Caki2 (cell line): ENCODE measurements at places on chromosomes 3 and 15. TPM values are rescaled to one million over a fixed set of nuclear protein-coding genes. Genes with fewer than 3 reads are reported as not detected.

GRCh38 chr3:73719861-73720260, 95.1 kb upstream of the PDZRN3 start:
- no peak for DNase-seq

DNA sequence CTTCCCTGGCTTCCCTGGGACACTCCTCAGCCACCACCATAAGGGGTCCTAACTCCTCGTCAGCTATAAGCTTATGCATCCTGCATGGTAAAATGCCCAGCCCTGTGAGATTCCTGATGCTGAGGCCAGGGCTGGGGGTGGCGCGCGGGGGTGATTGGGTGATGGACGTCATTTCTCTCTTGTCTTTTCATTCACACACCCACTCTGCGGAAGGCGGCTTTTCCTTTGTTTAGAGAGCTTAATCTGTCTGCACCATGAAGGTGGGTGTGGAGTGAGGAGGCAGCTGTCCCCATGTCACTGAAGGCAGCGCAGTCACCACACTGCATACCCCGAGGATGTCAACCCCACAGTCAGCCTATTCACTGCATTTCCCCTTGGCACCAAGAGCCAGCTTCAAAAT, 110.0 kb upstream of the NSMCE3 start:
- DNase-seq: no peak

GRCh38 chr3:77232557-77232956, 192.7 kb downstream of the ROBO2 start:
- no peak for DNase-seq

GRCh38 chr3:40055361-40055760, 246.0 kb downstream of the MYRIP start:
- DNase-seq: no peak

DNA sequence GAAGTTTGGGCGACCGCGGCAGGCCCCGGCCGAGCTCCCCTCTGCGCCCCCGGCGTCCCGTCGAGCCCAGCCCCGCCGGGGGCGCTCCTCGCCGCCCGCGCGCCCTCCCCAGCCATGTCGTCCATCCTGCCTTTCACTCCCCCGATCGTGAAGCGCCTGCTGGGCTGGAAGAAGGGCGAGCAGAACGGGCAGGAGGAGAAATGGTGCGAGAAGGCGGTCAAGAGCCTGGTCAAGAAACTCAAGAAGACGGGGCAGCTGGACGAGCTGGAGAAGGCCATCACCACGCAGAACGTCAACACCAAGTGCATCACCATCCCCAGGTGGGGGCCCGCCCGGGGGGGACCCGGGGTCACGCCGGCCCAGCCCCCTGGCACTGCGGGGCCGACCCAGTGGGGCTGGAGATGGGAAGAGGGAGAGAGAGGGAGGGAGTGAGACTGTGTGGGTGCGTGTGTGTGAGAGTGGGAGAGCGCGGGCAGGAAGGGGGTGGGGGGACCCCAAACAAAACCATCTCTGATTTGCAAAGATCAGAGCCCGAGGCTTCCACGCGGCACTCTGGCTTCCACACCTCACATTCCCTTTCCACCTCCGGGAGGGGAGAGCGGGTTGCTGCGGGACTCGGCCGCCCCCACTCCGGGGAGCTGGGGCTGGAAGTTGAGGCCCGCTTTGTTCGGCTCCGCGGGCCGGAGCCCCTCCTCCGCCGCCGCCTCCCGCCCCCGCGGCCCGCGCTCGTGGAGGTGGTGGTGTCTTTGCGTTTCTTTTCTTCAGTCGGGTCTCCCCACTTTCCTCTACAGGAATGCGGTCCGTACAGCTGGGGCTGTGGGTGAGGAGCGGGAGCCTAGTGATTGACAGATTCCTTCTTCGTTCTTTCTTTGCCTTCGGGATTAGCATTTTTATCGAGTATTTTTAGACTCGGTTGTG, 898 bp downstream of the SMAD3 start:
- DNase-seq: no peak

DNA sequence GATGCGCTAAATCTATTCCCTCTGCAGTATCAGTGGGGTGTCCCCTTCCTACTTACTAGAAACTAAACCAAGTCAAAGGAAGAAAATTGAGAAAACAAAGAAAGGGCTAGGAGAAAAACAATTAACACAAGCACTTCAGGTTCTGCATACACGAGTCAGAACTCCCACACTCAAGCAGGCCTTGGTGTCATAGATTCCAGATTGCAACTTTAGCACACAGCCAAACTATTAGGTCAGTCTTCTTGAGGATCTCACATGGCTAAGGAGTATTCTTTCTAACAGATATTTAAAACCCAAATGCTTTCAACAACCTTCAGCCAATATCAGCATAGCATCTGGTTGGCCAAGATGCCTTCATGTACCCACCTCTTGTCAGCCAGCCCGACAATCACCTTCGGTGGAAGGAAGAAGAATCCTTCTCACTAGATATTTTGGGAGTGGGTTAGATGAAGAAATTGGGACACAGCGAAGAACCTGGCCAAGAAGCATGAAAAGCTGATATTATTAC, 340.0 kb downstream of the VPS13C start:
- DNase-seq: no peak

- DNase-seq: no peak
These were observed 78.2 kb downstream of the SMAD3 start for GRCh38 chr15:67143646-67144045.

DNA sequence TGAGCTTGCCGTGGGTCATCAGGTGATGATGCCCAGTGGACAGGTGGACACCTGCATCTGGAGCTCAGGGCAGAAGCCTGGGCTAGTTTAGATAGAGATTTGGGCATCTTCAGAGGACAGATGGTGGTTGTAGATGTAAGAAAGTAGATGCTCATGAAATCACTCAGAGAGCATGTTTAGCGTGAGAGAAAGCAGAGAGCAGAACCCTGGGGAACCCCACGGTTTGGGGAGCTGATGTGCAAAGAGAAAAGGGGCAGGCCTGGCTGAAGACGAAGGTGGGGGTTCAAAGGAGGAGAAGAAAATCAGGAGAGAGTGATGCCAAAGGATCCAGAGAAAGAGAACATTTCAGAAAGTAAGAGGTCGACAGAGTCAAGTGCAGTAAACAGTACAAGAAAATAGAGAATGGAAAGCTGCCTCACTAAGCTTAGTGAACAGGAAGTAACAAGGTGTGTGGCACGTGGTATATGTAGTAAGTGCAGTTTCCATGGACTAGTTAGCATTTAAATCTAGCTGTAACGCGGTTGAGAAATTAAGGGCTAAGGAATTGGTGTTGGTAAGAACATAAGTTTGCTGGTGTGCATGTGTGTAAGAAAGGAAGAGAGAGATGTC, 13.5 kb downstream of the TIGIT start:
- DNase-seq: no peak

DNA sequence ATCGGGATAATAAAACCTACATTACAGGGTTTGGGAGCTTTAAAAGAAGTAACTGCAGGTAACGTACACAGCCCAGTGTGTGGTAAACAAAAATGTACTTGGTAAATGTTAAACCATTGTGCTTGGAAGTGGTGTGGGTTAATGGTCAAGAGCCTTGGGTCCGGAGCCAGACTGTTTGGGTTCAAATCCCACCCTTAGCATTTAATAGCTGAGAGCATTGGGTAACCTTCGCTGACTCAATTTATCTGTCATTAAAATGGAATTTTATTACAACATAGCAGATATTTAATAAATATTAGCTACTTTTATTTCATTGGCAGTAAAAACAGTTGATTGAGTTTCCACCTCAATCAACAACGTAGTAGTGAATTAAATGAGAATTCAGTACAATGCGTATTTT, 1.5 kb downstream of the FSTL1 start:
- no peak for DNase-seq

- no peak for DNase-seq
These were observed 8.1 kb upstream of the VPS39 start for GRCh38 chr15:42215913-42216829.

- no peak for DNase-seq
These were observed 106.8 kb upstream of the GPR149 start for GRCh38 chr3:154536751-154537150.

- DNase-seq: no peak
These were observed 1.8 kb upstream of the RASGRF1 start for GRCh38 chr15:79092382-79092781.

GRCh38 chr3:140355481-140355880, 322.4 kb upstream of the TRIM42 start:
- no peak for DNase-seq

DNA sequence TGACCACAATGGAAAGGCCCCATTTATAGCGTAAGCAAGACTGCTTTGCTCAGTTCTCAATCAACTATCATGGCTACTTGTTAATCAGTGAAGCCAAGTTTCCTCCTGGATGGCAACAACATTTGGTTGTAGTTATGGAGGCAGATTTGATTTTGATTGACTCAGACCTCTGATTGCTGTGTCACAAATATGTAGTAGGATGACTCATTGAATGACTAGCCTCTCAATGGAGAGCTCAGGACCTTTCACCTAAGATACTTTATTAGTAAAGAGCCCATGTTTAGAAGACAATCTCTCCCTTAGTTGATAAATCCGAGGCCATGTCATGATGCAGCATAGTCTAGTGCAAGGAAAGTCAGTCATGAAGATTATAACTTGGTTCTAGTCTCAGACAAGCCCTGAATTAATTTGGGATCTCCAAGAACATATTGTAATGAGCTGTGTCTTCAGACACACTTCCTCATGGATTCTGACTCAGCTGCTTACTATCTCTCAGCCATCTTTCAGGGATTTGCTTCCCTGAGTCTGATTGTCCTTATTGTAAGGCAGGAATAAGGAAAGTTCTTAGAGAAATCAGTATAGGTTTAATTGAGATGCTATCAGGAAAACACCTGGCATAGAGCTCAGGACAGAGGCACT, 397.4 kb upstream of the TMCO5A start:
- peak; percentile 17 for DNase-seq

DNA sequence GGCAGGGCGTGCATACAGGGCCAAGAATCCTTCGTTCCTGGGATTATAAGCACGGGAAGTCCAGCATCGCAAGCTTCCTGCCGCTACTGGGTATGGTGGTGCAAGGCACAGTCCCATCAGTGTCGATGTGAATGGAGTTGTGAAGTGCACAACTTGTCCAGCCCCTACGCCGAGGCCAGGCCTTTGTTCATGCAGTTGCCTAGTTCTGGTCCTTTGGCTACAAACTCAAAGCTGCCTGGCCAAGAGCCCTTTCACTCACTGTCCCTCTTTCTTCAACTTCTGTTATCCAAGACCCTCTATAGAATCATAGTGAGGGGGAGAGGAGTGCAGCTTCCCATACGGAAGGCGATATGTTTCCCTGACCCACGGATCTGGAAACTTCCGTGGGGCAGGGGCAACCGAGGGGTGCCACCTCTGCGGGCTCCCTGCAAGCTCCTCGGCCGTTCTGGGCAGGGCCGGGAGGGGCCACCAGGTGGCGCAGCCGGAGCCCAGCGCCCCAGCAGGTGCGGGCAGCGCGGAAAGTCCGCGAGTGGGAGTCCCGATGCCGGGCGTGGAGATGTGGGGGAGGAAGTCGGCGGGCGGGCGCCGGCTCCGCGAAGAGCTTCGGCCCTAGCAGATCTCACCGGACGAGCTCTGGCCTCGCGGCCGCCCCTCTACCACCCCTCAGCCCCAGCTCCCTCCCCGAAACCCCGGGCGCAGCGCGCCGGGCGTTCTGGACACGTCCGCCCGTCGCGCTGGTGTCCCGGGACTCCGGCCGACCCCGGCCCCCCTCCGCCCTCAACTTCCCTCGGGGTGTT, 693 bp downstream of the RASGRP1 start:
- peak; percentile 56 for DNase-seq

GRCh38 chr3:34000301-34000700, 201.9 kb downstream of the PDCD6IP start:
- DNase-seq: no peak

DNA sequence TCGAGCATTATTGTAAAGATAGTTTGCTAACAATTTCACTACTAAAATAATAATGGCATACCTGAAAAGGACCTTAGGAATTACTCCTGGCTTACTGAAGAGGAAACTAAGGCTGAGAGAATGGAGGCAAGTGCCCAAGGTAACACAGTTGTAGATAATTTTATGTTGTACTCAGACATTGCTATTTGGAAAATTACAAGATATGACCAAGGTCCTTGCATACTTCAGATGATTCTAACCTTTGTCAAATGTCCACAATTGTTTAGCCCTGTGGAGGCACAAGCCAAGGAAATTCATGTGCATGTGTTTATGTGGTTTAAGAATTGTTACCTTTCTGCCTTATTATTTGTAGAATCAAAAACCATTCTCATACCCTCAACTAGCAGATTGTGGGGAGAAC, 105.7 kb downstream of the TUSC7 start:
- DNase-seq: no peak

- peak; percentile 50 for DNase-seq
These were observed 37.6 kb downstream of the NANOGP8 start for GRCh38 chr15:35047528-35047927.

GRCh38 chr3:25120665-25121064, 307.4 kb upstream of the RARB start:
- DNase-seq: no peak

DNA sequence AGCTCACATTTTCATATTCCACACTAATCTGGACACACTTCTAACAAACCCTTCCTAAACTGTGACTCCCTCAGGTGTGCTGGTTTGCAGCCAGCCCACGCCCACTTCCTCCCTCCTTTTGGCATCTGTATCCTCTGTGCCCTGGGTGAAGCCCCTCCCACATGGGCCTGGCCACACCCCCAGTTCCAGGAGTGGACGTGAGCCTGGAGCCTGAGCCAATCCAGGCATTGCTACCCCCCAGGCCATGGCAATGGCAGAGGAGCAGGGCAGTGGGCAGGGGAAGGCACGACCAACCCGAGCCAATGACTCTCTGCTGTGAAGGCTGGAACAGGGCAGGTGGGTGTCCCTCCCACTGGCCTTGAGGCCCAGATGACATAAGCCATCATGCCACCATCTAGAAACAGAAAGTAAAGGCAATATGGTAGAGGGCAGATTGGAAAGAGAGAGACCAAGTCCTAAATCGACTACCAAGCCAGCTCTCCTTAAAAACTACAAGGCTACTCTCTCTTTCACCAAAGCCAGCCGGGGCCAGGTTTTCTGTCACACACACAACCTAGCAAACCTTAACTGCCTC, 18.6 kb downstream of the FAM174B start:
- DNase-seq: peak; percentile 89

RBP2 gene
- total RNA-seq: not detected in 2 replicates

THRB gene
- 2.8 and 13.5 TPM in 2 replicates for total RNA-seq

CCDC9B gene
- total RNA-seq: 10.1 and 35.3 TPM in 2 replicates

ZNF80 gene
- total RNA-seq: not detected in 2 replicates

AHSG gene
- not detected in 2 replicates for total RNA-seq

TTC23 gene
- 18.1 and 34.1 TPM in 2 replicates for total RNA-seq

GOLGA6B gene
- total RNA-seq: not detected in 2 replicates

TPRG1 gene
- 0.20 and 0.81 TPM in 2 replicates for total RNA-seq

CFAP91 gene
- total RNA-seq: 0.17 and 4.5 TPM in 2 replicates

MEX3B gene
- 5.5 and 7.4 TPM in 2 replicates for total RNA-seq

KAT2B gene
- 0.57 TPM in 1 of 2 replicates, not detected in the other for total RNA-seq
